ENCODE measurements at places on chromosomes 11 and 22.

DNA sequence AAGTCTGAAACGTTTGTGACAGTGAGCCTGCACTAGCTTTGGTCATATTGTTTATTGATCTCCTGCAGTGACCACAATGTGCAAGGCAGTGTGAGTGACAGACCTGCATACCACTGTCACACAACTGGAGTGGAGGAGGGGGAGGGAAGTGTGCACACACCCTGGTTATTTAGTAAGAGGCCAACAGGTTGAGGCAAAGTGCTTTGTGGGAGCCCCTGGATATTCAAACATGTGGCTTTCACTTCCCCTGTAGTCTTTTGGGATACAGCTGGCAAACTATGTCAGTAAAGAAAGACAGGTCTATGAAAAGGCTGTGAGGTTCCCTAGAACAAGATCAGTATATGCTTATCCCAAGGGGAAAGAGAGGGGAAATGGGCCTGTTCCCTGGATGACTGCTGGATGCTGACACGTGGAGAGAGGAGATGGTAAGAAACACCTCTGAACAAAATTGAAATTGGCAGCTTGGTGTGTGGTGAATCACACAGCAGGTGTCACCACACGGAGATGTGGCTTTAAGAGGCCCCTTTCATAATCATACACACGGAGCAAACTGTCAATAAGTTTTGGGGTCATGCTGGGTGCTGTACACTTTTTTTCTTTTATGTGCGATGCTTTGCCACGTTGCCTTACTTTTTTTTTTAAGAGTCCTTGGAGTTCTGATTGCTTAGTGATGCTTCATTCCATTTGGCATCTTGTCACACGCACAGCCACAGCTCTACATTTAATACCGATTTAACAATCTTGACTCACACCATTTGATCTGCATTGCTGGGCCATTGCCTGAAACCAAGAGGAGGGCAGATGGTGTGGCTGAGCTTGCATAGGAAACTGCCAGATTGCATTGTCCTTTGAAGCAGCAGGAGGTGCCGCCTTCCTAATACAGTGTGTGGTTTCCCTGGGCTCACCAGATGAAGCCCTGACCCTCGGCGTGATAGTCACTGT, 11.3 kb downstream of the OSBP2 start:
- DNase-seq, result peak; percentile 94

DNA sequence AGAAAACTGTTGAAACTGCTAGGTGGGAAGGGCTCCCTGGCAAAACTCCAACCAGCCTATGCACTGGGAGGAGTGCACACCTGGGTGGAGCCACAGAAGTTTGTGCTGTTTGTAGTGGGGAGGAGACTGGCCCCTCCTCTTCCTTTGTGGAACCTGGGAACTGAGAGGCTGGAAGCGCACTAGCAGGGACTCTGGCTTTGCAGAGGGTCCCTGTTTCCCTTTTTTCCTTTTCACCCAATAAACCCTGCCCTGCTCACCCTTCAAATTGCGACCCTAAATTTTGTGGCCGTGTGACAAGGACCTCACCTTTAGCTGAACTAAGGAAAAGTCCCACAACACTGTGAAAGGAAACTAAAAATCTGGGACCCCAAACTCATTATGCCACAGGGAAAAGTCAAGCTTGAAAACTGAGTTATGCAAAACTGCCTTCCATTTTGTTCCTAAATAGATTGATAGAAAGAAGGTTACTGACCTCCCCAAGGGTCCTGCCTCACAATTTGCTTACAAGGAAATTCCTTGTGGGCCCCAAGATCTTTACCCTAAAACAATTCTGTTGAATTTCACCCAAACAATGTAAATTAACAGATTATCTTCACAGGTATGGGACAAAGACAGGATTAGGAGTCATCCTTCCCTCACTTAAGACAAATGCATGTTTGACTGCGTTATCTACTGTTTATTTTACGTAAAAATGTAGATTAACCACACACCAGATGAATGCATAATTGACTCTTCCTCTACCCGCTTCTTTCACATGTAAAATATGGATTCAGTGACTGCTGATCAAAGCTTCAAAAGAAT, 81.0 kb downstream of the SLC36A4 start:
- DNase-seq, result no peak

DNA sequence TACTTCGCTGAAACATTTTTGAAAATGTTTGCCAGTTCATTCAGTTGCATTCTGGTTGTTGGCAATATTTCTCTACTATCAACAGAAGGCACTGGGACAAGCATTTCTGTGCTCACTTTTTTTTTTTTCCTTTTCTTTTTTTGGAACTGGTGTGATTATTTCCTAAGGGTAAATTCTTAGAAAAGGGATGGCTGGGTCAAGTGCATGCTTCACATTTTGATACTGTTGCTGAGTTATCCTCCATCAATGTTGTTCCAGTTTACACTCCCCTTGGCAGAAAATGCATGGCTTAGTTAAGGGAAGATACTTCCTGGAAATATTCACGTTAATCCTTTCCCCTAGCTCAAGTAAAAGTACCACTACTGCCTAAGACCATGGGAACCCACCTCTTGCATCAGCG, 81.8 kb downstream of the OSBP2 start:
- DNase-seq, result peak; percentile 53

- DNase-seq, result peak; percentile 36
Measured at GRCh38 chr11:111736621-111737443, 29.4 kb downstream of the PPP2R1B start.

DNA sequence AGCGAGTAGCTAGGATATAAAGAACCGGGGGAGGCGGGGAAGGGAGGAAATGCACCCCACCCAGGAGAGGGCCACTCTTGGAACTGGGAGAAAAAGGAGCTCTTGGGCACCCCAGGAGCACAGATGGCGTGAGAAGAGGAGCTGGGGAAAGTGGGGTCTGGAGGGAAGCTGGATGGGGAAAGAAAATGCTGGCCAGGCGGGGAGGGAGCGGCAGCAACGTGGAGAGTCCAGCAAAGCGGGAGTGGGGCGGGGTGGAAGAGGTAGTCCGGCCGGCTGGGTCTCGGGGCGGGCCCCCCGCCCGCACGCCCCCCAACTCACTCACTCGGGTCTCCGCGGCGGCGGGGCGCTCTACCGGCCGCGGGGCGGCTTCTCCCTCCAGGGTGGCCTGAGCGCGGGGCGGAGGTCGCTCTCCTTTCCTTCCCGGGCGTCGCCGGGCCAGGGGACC, 522 bp downstream of the TOB2 start:
- peak; percentile 15 for DNase-seq

- peak; percentile 62 for DNase-seq
Measured at GRCh38 chr11:28228196-28228895, 120.2 kb downstream of the METTL15 start.

GRCh38 chr11:28636566-28636965, 528.4 kb downstream of the METTL15 start:
- DNase-seq, result peak; percentile 19
